D341Med (cell line): ENCODE measurements at places on chromosomes 2 and 18.
A peak's percentile ranks its signal among the peaks of the same experiment; 100 is the strongest.

DNA sequence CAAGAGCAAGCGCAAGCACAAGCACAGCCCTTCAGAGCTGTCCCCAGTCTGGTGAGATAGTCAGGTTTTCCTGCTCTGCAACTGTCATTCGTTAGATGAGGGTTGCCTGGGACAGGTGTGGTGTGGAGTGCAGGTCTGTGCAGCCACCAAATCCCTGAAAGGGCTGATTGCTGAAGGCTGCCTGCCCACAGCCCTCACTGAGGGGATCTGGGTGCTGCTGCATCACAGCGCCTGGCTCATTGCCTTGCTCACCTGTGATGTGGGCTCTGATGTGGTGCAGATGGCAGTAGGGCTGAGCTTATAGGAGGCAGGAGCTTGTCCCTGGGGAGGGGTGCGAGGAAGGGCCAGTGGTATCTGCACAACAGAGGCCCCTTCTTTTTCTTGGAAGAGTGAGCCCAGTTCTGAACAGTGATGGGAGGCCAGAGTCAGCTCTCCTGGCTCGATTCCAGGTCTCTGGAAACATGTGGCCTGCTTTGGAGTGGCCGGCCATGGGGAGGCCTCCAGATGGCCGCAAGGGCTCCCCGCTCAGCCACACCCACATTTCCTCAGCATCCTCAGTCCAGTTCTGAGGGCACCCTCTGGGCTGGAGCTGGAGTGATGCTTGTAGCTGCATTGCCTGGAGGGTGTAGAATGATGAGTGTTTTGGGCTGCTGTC is 11.4 kb downstream of the UBE2F start:
- no peak for DNase-seq

DNA sequence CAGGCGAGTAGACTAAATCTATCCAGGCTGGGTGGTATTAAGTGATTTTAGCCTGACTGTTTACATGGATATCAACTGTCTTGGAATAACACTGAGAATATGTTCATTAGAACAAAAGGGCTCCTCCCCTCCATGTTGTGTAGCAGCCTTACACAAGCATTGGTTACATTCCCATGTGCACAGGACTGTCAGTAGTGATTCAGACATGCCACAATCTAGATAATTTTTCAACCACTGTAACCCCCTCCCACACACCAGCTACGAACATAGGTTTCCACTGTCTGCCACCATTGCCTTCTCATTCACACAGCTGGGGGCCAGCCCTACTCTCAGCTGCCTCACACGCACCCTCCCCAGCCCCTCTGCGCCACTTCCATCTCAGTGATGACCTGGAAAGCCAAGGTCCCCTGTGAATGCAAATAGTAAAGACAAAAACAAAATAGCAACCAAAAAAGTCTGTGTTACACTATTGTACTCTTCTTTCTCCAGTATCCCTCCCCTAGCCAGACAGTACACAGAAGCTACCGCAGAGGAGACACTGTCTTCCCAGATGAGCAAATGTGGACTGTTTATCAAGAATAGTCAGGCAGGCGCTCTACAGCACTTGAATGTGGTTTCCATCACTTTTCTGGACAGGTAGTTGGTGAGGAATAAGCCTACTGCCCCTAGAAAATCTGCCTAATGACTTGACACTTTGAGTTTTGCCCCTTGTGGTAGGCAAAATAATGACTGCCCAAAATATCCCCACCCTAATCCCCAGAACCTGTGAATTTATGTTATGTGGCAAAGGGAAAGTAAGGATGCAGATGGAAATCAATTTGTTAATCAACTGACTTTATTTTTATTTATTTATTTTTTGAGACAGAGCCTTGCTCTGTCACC is 27.9 kb upstream of the TYMS start:
- no peak for DNase-seq

- no peak for DNase-seq
These were observed 418.0 kb downstream of the TMEM182 start for GRCh38 chr2:103179798-103180197.

GRCh38 chr2:117273009-117273671 is 541.4 kb upstream of the DDX18 start:
- no peak for DNase-seq

DNA sequence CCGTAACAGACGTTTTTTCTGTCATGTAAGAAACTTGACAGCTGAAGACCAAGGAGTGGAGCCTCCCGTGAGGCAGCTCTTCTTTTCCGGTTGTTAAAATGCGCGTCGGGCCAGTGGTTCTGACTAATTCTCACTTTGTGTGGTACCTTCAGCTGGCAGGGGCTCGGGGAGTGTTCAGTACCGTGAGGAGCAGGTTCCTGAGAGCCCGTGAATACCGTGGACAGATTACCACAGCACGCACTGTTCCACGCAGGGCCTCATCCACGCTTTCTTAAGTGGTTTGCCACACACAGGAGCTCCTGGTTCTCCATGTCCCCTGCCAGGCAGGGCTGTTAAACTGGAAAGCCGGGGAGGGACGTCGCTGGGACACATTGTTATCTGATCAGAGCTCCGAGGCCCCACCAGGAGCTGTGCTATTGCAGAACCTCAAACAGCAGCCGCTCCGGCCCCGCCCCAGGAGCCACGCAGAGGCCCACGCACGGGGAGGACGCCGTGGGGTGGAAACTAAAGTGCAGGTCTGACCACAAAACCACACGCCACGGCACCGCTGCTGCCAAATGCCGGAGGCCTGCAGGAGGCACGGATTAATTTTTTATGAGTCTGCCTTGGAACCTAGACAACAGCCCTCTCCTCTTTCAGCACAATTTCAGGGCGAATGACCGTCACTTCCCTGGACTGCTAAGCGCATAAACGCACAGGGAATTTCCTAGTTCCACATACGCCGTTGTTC is 43.3 kb downstream of the NFATC1 start:
- DNase-seq = no peak

DNA sequence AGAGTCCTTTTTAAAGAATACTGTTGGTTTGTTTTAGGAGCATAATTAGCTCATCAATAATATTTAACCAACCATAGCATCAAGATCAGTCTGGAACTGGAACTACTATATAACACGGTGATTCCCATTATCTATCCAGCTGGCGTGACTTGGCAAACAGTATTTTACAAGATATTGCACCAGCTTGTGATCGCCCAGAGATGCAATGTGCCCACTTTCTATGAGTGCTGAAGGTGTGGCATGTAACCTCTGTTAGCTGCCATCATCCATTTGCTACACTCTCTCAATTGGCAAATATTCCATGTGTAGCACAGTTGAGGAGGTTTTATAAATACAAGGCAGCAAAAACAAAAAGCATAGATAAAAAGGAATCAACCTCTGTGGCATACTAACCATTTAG is 64.9 kb downstream of the FIGN start:
- DNase-seq = no peak

DNA sequence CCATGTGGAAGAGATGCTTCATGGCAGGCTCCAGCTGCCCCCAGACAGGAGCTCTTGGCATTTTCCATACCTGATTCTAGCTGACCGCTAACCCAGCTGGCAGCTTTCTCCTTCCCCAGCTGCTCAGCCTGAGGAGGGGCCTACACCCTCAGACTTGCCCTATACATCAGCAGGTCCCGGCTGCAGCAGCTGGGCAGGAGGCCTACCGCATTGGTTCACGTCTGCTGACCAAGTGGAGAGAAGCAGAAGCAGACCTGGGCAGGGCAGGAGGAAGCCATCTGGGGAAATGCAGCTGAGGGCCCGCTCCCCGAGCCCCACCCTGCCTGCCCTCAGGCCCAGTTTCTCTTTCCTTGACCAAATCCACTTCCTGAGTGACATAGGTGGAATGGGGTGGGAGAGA is 50.7 kb downstream of the LBH start:
- DNase-seq = no peak

DNA sequence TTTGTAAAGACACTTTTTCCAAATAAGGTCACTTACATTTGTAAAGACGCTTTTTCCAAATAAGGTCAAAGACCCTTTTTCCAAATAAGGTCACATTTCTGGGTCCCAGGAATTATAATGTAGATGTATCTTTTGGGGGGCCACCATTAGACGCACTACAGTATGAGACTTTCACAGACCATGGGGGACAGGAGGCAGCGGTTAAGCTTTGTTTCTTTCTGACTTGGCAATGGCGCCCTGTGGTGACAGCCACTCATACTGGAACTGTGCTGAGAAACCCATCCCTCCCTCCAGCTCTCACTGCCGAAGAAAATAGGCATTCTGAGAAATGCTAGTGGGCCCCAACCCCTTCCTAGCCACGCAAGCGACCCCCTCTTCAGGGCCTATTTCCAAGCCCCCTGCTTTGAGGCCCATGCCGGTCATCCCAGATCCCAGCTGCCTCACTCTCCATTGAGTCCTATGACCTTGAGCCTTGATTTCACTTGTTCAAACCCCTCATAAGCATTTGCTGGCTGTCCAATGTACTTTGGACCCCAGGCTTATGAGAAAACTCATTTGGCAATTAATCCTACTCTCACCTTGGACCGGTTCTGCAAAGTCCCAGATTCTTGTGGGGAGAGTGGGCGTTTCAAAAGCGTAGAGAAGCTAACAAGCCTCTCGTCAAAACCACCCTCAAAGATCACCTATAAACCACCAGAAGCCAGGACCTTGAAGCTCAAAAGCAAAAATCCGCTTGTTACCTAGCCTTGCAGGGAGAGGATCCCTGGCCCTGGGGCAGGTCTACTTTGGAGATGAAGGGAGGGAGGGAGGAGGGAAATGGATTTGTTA is 11.3 kb upstream of the SPATA3 start:
- no peak for DNase-seq

DNA sequence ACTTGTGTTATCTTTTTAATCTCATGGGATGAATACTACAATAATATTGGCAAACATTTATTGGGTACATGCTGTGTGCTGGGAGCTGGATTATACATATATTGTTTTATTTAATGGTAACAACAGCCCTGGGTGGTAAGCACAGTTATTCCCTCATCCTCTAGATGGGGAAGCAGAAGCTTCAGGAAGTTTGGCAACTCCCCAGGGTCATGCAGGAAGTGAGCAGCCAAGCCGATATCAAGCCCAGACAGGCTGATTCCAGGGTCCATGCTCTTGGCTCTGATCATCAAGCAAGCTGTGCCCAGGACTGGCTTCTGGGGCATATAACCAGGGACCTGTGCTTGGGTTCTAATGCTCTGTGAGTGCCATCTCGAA is 155.8 kb downstream of the ZNF516 start:
- DNase-seq = peak; percentile 7

DNA sequence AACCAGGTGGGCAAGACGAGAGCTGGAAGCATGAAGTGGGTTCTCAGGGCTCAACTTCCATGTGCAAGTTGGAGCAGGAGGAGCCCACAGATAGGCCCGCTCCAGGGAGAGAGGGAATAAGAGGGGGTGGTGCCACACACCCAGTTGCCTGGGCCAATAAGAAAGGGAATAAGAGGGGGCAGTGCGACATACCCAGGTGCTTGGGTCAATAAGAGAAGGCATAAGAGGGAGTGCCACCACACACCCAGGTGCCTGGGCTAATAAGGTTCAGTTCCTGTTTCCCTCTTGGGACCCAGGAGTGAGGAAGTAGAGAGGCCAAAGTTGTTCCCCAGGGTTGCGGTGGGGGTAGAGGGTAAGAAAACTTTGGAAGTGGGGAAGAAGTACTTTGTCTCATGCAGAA is 127.5 kb downstream of the LAMA3 start:
- DNase-seq = no peak

DNA sequence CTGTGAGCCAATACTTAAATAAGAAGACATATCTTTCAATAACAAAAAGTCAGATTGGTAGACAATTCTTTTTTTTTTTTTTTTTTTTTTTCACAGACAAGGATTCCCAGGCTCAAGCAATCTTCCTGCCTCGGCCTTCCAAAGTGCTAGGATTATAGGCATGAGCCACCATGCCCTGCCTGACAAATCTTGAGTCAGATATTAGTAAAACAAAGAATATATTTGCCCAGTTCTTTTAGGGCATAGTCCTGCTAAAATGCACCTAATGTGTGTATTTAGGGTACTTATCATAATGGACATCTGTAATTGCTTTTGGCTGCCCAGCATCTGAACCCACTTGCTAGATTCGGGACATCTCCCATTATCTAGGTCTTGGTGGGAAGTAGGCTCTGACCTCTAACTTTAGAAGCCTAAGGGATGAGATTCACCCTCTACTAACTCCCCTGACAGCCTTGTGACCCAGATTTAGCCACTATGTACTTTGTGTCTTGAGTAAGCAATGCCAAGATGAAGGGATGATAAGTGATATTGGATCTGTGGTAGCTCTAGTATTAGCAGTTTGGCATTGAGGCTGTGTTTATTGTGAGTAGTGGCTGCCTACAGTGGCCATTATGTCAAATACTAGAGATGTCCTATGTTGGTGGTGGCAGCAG is 18.5 kb upstream of the PSME4 start:
- DNase-seq = no peak

DNA sequence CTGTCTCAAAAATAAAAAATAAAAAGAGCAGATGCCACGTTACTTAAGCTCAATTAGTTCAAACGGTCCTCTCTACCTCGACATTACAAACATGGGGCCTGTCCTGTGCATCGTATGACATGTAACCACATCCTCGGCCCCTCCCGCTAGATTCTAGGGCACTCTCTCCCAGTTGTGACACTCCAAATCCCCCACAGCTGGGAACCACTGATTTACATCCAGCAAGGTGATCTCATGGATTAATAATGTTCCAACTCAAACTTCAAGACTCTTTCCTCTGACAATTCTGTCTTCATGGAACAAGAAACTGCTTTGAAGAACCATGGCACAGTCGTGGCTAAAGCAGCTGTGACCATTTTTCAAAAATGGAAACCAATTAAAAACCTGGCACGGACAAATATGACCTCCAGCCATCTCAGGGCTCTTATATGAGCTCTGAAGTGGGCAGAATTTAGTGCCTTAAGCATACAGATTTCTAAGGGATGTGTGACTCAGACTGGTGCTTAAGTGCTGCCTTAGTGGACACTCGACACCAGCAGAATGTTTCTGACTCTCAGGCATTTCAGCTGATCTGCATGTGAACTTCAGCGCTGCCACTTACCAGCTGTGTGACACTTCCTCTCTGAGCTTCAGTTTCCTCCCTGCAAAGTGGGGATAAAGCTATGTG is 31.7 kb upstream of the ASAP2 start:
- DNase-seq = no peak

DNA sequence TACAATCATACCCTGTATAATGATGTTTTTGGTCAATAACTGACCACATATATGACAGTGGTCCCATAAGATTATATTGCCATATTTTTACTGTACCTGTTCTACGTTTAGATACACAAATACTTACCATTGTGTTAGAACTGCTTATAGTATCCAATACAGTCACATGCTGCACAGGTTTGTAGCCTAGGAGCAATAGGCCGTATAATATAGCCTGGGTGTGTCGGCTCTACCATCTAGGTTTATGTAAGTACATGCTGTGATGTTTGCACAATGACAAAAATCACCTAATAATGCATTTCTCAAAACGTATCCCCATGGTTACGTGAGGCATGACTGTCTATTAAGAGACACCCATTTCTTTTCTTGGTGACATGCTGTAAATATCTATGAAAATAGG is 55.0 kb upstream of the APCDD1 start:
- DNase-seq = no peak

DNA sequence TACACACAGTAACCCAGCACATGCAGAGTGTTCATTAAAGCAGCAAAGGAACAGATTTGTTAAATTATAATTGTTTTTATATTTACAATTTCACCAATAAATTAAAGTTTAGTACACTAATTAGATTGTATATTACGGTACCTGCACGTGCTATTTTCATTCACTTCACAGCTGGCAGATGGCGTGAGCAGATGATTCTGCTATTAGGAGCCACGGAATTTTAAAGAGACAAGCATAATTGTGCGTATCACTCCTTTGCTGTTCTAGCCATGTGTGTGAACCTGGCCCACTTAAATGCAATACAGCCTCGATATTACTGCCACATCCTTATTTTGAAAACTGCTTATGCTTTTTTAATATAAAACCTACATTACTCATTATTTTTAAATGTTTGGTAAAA is 332.8 kb upstream of the SOX11 start:
- no peak for DNase-seq

- DNase-seq = no peak
These were observed 52.1 kb downstream of the ACTR2 start for GRCh38 chr2:65279756-65280155.
